ENCODE measurements at places on chromosomes 4 and X.

- no peak for DNase-seq
These were observed 21.3 kb downstream of the MMRN1 start for GRCh38 chr4:89915937-89916336.

DNA sequence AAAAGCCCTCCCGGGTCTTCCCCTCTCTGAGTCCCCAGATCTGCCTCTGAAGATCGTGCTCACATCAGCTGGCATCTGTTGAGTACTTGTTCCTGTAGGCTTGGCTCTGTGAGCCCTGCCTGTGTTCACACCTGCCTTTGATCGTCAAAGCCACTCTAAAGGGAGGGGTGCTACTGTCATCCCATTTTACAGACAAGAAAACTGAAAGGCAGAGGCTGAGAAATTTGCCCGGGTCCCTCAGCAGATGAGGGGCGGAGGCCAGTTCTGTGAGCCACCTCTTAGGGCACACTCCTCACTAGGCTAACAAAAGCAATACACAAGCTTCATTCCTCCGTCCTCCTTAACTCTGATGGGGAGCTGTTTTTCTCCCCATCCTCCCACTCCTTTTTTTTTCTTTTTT lies 655 bp downstream of the CYTL1 start:
- no peak for DNase-seq

GRCh38 chr4:122884499-122884898 lies 37.9 kb downstream of the NUDT6 start:
- DNase-seq = no peak

- no peak for DNase-seq
These were observed 454.2 kb downstream of the NLGN4X start for GRCh38 chrX:5774446-5774845.

- no peak for DNase-seq
These were observed 26.7 kb downstream of the SH3RF1 start for GRCh38 chr4:169243825-169244609.

DNA sequence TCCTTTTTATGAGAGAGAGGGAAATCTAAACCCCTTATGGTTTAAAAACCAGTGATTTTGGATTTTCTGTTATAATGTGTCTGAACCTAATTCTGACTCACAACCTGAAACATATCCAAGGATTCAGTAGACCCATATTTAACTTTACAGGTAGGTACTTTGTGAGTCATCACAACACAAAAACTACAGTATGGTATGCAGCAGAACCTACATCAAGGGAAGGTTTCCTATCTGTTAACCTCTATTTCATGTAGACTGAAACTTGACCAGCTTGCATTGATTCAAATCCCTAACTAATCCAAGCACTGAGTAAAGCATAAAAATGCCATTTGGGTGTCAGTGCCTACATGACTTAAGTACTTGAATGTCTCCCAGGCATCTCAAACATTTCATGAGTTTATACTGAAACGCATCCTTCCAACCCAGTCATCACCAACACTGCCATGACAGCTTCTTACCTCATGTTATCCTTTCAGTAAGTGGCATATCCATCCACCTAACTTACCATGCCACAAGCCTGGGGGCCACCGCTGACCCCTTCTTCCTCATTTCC lies 4.3 kb upstream of the ARHGAP10 start:
- no peak for DNase-seq

GRCh38 chrX:16187024-16187760 lies 19.9 kb downstream of the MAGEB17 start:
- DNase-seq = no peak

DNA sequence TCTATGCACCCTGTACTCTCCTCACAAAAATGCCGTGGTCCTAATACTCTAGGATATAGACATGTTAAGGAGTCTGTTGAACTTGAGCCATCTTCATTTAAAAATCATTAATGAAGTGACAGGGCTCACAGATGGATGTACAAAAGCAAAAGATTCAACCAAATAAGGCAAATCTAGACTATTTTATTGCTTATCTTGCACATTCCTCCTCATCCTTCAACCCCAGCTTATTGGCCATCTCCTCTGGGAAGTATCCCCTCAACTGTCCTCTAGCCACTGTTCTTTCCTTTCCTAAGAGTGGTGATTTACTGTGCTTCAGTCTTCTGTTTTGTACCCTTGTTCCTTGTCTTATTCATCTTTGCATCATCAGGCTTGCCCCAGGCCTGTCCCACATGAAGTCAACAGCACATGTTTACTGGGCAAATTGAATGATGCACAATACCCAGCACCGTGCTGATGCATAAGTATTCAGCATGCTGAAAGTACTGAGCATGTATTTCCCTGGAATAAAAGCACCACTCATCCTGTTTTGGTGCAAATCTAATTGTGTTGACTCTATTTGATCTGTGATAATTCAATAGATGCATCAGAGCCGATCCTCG lies 287.3 kb upstream of the CLNK start:
- no peak for DNase-seq

DNA sequence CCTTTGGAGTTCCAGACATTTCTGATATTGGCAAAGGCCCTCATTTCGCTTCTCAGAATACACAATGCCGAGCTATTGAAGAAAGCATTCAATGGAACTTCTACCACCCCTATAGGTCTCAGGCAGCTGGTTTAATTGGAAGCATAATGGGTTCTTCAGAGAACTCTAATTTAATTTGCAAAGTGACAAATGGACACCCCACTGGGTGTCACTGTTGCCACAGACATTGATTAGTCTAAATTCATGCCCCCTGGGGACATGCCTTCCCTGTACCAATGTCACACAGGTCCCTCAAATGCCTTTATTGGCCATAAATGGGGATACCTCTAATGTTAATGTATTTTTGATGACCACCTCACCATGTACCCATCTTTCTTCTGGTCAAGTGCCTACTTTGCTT lies 22.9 kb upstream of the TMEM255A start:
- DNase-seq = no peak

GRCh38 chr4:159071969-159072765 lies 30.7 kb upstream of the RAPGEF2 start:
- DNase-seq = no peak

DNA sequence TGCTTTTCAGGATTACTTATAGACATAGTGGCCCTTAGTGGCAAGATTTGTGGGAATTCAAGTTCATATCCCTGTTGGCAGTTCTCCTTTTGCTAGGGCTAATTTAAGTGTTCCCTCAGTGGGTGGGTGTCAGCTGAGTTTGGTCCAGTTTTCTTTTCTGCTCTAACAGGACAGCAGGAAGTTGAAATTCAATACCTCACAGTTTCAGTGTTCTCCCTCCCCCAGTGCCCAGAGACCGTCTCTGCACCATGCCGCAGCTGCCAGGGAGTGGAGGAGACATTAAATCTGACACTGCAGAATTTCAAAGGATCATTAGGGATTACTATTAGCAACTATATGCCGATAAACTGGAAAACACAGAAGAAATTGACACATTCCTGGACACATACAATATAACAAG lies 50.7 kb downstream of the UBE2NL start:
- no peak for DNase-seq

- DNase-seq = no peak
These were observed 716.1 kb upstream of the INTU start for GRCh38 chr4:126916626-126917140.

- no peak for DNase-seq
These were observed 854.6 kb downstream of the TRIML1 start for GRCh38 chr4:188993871-188994270.

GRCh38 chr4:69122476-69122875 lies 26.2 kb downstream of the UGT2B7 start:
- no peak for DNase-seq

- no peak for DNase-seq
These were observed 10.9 kb upstream of the MSX1 start for GRCh38 chr4:4848540-4848939.

DNA sequence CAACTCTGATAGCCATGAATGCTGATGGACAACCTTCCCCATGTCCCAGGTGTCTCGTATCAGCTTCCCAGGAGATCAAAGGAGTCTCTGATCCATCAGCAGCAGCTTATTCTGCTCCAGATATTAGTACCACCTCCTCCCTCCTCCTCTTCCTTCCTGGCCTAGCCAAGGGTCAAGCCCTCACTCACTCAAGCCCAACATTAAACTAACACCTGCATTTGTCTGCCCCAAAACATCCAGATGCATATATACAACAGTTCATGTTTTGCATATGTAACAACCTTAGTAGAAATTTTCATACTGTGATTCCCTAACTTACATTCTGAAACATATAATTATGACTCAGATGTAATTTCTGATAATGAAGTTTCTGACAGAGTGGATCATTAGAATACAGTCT lies 29.9 kb downstream of the BCLAF3 start:
- DNase-seq = no peak

GRCh38 chr4:138438608-138439007 lies 196.5 kb upstream of the SLC7A11 start:
- no peak for DNase-seq

DNA sequence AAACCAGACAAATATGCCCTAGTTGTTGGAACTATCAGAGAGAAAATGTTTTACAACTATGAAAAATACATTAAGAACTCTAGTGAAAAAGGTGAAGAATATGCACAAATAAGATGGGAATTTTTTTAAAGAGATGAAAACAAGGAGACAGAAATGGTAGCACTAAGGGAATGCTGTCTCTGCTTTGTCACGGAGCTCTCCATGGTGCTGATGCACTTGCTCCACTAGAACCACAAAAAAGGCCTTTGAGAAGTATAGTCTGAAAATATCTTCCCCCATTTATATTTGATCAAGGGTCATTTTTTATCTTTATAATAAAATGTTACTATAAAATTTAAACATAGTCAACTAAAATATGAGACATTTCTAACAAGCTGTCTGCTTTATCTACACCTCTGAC lies 1655.5 kb upstream of the AGA start:
- DNase-seq = no peak

DNA sequence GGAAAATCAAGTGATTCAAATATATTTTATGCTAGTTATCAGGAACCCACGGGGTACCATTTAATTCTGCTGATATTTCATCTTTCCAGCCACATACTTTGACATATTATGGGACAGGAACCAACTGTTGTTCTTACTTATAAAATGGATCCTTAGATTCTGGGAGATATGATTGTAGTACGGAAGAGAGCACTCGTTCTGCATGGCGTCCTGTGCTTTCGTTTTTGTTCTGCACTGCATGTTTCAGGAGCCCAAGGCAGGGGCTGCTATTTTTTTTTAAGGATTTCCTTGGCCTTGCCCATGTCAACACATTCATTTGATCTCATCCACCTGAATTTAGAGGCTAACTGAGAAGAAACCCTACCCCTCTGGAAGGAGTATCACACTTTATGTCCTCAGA lies 245.5 kb upstream of the TLL1 start:
- DNase-seq = no peak

DNA sequence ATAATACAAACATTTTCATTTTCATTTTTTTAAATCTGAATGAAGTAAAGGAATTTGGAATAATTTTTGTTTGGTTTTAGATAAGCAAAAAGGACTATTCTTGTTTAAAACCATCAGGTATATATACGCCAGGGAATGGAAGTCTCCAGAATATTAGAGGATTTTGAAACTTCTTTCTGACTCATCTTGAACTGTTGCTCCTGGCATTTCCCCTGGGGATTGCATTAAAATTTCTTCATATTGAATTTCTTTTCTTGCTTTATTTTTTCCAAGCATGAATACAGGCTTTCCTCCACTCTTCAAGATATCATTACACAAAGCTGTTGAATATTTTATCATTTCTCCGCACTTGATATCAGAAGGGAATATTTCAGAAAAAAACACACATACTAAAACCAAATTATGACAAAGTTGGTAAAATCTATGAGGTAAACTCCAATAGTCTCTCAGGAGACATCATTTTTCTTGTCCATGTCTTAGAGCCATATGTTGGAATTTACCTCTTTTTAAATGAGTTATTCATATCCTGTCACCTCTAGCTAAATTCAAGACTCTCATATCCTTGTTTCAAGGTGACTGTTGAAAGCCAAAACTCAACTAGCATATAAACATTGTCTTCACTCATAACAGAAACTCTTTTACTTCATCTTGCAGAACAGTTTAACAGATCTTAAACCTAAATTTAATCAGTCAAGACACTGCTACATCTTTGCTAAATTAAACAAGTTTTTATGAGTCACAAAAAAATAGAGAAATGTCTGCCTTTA lies 20.7 kb upstream of the CSN1S1 start:
- no peak for DNase-seq

DNA sequence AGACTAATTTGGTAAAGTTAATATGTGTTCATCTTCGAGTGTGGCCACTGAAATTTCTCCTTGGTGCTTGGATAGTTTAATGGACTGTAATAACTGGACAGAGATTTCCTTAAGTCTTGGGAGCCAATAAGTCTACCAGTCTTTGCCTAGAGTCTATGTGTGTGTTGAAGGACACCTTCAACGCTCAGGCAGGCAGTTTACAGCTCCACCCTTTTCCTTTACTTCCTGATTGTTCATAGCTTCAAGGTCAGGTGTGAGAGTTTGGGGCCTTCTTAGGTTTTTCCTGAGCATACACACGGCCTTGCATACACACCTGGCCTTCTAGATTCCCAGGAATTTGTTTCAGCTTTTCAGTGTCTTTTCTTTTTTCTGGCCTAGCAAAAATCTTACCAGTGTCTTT lies 355.3 kb upstream of the AMOT start:
- DNase-seq = no peak

- no peak for DNase-seq
These were observed 128.2 kb upstream of the INPP4B start for GRCh38 chr4:142974328-142974727.

DNA sequence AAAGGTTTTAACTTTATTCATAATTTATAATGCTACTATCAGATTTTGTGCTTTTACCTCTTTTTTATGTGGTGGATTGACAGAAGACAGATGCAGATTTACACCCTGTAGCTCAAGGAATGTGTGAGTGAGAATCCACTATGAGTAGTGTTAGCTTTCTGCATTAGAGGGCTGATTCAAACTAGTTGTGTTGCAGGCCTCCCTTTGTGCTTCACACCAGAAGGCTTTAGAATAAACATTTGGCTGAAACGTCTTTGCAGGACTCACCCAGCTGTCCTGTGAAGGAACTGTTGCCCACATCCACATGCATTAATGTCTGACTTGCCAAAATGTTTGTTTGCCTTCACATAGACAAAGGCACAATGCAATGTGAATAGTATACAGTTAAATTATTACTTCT lies 127.0 kb downstream of the PCDH7 start:
- DNase-seq = no peak

DNA sequence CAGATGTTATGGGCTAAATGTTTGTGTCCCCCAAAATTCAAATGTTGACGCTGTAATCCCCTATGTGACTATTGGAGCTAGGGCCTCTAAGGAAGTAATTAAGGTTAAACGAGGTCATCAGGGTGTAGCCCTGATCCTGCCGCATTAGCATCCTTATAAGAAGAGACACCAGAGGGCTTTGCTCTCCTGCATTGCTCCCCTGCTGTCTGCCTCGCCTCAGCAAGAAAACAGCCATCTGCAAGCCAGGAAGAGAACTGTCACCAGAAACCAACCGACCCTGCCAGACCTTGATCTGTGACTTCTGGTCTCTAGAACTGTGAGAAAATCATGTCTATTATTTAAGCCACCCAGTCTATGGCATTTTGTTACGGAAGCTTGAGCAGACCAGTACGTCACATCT lies 331.9 kb downstream of the DCTD start:
- DNase-seq = no peak

GRCh38 chrX:13852001-13852695 lies 35.3 kb upstream of the GPM6B start:
- DNase-seq = no peak

GRCh38 chr4:174262624-174263444 lies 20.6 kb downstream of the FBXO8 start:
- DNase-seq = no peak

- DNase-seq = no peak
These were observed 68.7 kb upstream of the WWC2 start for GRCh38 chr4:183030309-183030708.
